ENCODE measurements at places on chromosomes 5 and 9.

- DNase-seq: no peak
Measured at GRCh38 chr5:55338092-55338613, 30.4 kb downstream of the MTREX start.

DNA sequence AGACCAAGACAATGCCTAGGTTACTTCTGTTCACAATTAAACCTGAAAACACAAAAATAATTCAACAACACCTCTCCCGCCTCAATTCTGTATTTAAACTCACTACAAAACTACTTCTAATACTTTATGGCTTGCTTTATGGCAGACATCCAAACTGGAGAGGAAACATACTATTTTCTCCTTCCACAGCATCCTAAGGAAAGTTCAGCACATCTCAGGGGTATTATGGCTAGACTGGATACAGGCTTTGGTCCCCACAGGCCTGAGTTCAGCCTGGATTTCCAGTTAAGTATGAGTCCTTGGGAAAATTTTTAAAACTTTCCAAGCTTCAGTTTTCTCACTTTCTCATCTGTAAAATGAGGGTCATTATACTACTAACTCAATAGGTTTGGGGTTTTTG lies 480.2 kb downstream of the CAAP1 start:
- no peak for DNase-seq

DNA sequence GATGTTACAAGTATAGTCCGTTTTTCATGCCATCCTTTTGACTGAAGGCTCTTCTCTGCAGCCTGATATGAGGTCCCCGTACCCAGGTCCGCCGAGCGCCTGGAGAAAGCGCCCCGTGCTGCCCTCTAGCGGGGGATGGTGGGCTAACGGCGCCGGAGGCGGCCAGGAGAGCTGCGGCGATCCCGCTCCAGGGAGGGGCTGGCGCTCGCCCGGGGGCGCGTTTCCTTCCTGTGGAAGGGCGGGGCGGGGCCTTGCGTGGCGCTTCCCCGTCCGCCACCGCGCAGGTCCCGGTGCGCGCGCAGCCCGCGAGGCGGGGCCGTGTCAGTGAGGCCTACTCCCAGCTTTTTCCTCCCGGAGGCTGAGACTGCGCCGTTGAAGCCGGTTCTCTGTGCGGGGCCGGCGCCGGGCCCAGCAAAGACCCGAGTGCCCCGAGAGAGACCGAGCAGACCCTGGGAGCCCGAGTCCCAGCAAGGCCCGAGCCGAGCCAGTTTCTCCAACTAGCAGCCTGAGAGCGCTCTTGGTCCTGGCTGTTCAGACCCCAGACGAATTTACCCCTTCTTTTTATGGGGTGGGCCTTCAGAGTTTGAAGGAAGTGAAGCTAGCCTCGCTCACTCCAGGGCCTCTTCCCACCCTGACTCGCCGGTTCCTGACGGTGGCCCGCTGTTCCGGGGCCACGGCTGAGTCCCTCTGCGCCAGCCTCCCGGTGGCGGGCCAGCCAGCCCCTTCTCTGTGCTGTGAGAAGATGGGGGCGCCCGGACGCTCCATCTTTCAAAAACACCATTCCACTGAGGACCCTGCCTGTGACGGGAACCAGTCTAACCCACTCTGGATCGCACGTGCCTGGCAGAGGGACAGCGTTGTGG lies 9.7 kb upstream of the PHF2 start:
- peak; percentile 83 for DNase-seq

DNA sequence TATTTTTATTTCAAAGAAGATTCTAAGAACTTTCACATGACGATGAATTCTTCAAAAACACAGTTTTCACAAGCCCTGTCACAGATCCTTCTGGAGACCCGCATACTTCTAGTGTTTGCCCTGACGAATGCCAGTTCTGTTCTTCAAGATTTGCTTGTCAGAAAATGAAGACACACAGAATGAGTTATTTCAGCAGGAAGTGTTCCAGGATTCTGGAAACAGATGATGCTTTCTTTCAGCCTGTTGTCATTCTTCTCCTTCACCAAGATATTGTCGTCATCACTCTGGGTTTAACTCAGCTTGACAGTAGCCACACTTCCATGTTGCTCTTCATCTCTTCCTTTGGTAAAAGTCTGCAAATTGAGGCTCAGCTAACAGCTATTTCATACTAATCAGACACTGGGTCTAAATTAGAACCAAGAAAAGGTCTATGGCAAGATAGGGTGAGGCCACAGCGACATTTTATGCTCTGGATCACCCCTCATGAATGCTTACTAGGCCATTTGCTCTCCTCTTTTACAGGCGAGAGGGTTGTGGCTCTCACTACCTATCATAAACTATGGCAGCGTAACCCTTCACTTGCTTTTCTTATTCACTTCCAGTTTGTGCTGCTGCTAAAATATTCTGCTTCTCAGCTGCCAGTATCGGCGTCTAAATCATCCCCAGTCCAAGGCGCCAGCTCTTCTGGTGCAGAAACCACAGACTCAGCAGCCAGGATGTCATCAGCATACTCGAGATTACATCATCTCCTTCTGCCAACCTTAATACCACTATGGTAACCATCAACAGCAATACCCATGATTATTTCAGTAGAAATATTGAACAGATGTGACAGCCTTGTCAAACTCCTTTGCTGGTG lies 159.6 kb upstream of the TBCA start:
- DNase-seq: no peak

DNA sequence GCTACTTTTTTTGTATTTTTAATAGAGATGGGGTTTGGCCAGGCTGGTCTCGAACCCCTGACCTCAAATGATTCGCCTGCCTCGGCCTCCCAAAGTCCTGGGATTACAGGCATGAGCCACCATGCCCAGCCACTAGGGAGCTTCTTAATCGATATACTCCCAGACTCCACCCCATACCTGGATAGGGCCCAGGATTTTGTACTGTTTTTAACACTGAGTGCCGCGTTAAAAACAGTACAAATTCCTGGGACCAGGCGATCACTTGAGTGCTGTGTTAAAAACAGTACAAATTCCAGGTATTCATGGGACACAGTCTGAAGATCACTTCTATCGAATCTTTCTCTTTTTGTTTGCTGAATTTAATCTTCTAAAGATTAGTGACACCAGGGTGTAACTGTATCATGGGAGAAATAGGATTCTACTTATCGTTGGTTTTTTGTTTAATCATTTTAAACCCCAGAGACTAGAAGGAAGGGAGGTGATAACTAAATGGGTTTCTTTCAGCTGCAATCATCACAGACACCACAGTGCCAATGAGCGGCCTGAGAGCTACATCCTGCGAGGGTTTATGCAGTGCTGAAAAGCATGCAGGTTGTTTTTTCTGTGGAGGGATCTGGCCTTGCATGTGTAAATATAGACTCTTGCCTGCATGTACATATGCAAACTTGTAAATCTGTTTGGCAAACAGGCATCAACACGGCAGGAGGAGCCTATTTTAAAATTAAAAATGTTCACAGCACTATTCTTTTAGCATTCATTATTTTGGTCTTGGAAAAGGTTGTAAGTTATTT lies 303.8 kb upstream of the WWC1 start:
- DNase-seq: no peak

DNA sequence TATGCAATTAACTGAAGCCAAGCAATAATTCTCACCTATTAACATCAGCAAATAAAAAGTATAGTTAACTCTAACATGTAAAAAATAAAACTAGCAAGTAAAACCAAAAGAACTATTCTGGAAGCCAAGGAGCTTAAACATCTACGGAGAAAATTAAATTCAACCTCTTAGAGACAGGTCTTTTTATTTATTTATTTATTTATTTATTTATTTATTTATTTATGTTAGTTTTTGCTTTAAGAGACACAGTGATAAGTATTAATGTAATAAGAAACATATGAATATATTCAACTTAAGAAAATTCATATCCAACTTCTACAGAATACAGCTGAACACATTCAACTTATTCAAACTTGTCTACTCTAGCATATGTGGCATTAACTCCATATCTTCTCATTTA lies 472.1 kb upstream of the IZUMO3 start:
- DNase-seq: no peak

GRCh38 chr9:99264070-99264680 lies 42.1 kb downstream of the SEC61B start:
- no peak for DNase-seq

DNA sequence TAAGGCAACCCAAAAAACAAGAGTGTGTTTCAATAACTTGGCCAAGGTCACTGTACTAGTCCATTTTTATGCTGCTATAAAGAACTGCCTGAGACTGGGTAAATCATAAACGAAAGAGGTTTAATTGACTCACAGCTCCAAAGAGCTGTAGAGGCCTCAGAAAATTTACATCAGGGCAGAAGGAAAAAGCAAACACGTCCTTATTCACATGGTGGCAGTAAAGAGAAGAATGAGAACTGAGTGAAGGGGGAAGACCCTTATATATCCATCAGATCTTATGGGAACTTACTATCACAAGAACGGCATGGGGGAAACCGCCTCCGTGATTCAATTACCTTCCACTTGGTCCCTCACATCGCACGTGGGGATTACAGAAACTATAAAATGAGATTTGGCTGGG lies 64.3 kb upstream of the CAMK4 start:
- DNase-seq: no peak

DNA sequence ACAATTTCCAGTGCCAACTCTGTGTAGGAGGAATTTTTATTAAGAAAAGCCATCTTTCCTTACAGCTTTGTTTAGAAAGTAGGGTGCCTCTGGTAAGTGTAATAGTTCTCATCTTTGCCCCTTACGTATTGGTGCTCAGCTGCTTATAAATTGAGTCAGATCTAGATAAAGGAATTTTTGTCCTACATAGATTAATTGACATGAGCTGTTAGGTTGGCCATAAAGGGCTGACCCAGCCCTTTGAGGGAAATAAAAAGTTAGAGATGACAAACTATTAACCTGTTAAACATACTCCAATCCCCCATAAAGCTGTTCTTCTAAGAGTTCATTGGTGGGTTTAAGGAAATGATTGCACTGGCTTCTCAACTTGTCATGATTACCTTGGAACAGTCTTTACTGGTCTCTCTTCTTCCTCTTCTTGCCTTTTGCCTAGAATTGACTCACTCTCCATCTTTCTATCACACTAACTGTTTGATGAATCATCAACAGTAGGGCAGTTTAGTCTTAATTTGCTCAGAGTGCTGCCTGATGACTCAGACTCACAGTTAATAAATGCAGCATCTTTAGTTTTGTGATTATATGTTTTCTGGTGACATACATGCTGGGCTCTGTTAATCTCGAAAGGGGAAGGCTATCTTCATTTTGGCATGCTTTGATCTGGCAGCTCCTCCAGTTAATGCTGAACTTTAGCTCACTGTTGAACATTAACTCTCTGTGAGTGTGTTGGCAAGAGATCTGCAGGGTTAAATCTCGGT lies 51.7 kb downstream of the ARHGAP26 start:
- no peak for DNase-seq

DNA sequence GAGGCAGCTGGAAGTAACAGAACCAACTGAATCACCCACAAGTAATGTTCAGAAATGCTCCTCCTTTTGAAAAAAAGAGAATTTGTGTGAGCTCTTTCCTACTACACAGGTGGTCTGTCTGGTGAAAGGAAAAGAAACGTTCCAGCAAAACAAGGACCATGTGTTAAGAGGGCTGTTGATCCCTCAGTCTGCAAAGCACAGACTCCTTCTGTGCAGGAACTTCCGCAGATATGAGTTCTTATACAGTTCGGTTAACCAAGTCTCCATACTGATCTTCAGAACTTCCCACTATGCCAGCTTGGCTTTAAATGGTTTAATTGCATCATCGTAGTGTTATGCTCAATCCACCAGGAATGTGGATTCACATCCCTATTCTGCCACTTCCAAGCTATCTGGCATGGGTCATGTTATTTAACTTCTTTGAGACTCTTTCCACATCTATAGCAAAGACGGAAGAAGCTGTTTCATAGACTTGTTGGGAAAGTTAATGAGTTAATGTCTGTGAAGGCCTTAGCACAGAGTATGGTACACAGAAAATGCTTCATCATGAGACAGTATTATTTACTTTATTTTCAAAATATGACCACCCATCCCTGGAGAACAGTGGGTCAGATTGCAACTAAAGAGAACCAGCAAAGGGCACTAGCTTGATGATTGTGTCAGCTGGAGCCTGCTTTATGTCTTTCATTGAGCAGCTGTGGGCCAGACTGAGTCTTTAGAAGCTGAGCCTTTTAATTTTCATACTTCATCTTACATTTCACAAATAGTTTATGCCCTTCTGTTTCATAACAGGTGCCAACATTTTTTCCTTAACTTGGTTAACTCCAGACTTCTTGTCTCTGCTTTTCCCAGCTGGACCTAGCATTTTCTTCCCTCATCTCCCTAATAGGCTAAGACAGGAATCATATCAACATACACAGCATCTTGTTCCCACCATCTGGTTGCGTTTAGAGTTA lies 89.9 kb downstream of the MAMDC2 start:
- DNase-seq: no peak

GRCh38 chr5:39076757-39077728 lies 2.8 kb upstream of the RICTOR start:
- DNase-seq: no peak

DNA sequence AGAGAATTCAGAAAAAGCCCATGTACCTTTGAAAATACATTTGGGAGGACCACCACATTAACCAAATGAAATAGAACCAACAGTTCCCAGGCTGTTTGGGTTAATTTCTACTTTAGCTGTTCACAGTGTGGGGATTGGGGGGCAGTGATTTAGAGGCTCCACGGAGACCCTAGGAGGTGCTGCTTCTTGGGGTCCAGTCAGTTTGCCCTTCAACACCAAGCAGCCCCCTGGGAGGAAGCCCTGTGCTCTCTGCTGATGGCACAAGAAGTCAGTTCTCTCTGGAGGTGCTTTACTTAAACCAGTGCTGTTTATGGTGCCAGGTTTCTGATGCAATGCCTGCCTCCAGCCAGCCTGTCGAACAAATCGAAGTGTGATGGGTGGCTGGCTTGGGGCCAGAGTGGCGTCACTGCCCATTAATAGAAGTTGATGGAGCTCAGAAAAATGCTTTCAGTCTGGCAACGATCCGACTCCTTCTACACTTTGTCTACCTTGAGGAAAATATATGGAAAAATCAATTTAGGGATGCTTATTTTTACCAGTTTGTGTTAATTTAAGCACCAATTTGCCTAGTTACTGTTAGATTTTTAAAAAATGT lies 134.0 kb downstream of the SNX18 start:
- DNase-seq: no peak

DNA sequence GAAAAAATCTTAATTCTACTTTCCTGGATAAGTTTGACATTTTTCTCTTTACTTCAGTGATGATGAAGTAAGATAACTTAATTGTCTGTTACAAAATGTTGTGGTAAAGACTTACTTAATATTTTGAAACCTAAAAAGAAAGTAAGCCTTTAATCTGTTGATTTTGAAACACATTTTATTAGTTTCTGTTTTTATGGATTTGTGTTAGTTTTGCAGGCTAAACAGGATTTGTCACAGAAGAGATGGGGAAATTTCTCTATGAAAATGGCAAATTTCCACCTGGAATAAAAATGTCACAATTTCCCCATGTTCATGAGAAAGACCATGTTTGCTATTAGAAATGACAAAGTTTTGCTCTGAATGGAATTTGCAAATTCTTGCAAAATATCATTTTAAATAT lies 237.1 kb downstream of the RFX3 start:
- no peak for DNase-seq

GRCh38 chr5:969408-969839 lies 39.2 kb upstream of the NKD2 start:
- no peak for DNase-seq

GRCh38 chr9:14209399-14210345 lies 104.3 kb downstream of the NFIB start:
- DNase-seq: no peak
